ENCODE measurements at places on chromosomes 12 and 14.

DNA sequence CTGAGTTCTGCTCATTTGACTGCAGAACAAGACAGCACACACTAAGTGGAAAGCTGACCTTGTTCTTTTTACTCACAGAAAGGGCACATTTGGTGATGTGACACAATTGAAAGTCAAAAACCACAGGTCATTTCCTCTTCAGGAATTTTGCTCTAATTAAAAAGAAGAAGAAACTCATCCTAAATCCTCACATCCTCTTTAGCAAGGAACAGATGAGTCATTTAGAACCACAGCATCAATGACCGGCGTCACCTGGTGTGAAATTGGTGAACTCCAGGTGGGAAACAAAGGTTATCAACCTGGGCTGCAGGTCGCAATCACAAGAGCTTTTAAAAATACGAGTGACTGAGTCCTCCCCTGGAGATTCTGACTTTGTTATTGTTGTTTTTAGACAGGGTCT, 2.9 kb upstream of the RNU6-8 start:
- no peak for DNase-seq

GRCh38 chr12:23361971-23362370, 587.5 kb downstream of the SOX5 start:
- no peak for DNase-seq

GRCh38 chr12:124824195-124824594, 39.5 kb downstream of the SCARB1 start:
- DNase-seq, result no peak

GRCh38 chr12:84134797-84135366, 777.7 kb downstream of the SLC6A15 start:
- DNase-seq, result no peak

DNA sequence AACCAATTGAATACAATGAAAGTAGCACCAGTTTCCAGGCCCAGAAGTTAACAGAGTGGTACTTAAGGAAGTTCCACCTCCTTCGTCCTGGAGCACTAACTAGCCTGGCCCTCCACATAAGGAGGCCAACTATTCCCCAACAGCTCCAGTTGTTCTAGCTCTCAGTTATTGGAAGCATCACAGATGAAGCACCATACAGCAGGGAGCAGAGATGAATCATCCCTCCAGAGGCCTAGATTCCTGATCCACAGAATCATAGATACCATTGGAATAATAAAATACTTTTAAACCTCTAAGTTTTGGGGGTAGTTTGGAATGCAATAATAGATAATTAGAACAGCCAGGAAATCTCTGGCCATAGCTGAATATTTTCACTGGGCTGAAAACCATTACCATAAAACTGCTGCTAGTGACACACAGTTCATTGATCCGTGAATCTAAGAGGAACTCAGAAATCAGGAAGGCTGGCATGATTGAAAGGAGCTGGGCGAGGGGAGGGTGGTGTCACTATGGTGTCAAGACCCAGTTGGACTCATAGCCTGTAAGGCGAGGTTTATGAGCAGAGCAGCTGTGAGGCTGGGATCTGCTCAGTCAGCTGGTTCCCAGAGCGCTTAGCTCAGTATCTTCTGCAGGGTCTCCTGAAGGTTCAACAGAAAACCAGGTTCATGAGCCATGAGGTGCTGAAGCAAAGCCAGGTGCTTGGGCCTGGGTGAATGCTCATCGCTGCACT, 371.4 kb upstream of the TMTC1 start:
- no peak for DNase-seq

GRCh38 chr14:66116732-66117131, 369.4 kb upstream of the CCDC196 start:
- no peak for DNase-seq

GRCh38 chr12:92055877-92056276, 89.8 kb downstream of the BTG1 start:
- no peak for DNase-seq

- DNase-seq, result no peak
These were observed 197.0 kb downstream of the ETNK1 start for GRCh38 chr12:22821985-22822384.

- DNase-seq, result no peak
These were observed 12.8 kb upstream of the PALS1 start for GRCh38 chr14:67228325-67228984.

DNA sequence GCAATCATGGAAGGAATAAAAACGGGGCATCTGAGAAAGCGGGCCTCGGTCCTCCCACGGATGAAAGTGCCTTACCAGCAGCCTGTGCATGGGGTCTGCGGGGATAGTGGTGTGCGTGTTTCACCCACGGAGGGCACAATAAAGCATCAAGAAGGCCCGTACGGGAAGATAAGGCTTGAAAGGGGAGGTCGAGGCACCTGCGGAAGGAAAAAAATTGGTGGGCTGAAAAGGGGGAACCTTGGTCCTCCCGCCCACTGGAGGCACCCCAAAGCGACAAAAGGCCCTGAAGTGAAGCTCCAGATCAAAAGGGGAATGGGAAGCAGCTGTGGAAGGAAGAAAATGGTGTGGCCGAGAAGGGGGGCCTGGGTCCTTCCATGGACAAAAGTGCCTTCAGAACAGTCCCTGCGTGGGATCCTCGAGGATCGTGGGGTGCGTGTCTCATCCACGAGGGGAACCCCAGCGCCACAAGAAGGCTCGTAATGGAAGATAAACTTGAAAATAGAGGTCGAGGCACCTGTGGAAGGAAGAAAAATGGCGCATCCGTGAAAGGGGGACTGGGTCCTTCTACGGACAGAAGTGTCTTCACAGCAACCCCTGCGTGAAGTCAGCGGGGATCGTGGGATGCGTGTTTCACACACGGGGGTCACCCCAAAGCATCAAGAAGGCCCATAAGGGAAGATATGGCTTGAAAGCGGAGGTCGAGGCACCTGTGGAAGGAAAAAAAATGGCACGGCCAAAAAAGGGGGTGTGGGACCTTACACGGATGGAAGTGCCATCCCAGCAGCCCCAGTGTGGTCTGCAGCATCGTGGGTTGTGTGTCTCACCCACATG, 276.9 kb downstream of the ALG10 start:
- no peak for DNase-seq
